ENCODE measurements at places on chromosomes 12 and 14. TPM values are rescaled to one million over a fixed set of nuclear protein-coding genes. Genes with fewer than 3 reads are reported as not detected.

GRCh38 chr14:101008631-101009336, 105.3 kb upstream of the RTL1 start:
- no peak for DNase-seq

DNA sequence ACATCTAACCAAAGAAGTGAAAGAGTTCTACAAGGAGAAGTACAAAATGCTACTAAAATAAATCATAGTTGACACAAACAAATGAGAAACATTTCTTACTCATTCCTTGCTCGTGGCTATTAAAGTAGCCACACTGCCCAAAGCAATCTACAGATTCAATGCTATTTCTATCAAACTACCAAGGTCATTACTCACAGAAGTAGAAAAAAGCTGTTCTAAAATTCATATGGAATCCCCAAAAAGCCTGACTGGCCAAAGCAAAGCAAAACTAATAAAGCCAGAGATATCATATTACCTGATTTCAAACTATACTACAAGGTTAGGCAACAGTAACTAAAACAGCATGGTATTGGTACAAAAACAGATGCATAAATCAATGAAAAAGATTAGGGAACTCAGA, 305.6 kb downstream of the RPAP3 start:
- DNase-seq = no peak

DNA sequence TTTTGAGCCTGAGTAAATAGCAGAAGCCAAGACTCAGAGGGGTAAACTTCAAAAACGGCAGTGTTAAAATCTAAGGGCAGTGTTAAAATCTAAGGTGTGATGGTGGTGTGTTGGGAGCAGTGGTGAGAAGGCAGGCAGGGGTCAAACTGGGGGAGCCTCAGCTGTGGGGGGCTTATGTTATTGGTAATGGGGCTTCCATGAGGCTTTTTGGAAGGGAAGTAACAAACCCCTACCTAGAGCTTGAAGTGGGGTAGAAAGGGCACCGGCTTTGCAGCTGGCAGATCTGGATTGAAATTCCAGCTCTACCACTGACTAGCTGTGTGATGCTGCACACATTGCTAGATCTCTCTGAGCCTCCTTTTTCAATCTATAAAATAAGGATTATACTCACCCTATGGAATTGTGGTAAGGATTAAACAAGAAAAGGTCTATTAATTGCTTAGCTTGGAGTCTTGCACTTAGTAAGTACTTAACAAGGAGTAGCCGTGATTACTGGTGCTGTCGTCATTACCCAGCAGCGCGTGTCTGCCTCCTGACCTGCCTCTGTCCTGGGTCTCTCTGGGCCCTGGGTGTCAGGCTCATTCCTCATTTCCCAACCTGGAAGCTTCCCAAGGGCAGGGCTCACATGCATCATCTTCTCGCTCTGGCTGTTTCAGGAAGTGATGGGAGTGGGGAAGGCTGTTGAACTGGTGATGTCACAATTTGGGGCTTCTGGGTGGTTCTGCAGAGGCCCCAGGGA, 18.5 kb upstream of the KRT80 start:
- DNase-seq = no peak

Gene GAS2L3
- total RNA-seq = 23.6 TPM

DNA sequence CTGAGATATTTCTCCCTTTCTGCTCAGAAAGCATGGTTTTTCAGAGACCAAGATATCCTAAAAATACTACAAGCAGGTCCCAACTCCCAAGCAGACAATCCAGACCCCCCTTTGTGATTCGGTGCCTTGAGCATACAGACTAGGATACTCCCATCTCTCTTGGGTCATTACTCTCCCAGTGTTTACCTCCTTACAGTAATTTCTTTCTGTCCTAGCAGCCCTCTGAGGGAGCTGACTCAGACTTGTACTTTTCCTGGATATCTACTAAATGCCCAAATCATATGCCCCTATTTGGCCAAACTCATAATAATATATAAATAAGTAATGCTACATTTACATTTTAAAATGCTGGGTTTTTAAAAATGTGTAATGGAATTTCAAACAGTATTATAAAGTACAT, 355.6 kb downstream of the LRIG3 start:
- DNase-seq = no peak

GRCh38 chr14:38578278-38578681, 322.4 kb upstream of the CLEC14A start:
- no peak for DNase-seq

DNA sequence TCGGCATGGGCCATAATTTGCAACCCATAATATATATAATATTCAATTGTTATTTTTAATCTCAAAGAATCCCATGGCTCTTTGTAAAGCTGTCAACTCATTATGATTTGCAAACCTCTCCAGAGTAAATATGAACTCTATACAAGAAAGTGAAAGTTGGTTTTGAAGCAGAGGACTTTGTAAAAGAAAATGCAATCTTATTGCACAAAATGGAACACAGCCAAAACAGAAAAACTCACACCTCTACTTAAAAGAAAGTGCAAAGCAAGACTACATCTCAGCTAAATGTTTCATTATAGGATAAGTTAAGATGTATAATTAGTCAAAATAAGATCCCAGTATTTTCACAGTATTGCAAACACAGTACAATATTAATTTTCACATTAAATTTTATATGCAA, 111.2 kb upstream of the FLRT2 start:
- no peak for DNase-seq

Gene EPYC
- not detected for total RNA-seq

Gene LTBR
- total RNA-seq = 33.6 TPM

Gene MIP
- total RNA-seq = 0.07 TPM

GRCh38 chr12:10392394-10392930, 2.6 kb upstream of the KLRK1 start:
- DNase-seq = peak; percentile 54
